Effector memory CD4-positive, alpha-beta T cell (primary cell): ENCODE measurements at places on chromosomes 5 and 9.
A peak's percentile ranks its signal among the peaks of the same experiment; 100 is the strongest.

DNA sequence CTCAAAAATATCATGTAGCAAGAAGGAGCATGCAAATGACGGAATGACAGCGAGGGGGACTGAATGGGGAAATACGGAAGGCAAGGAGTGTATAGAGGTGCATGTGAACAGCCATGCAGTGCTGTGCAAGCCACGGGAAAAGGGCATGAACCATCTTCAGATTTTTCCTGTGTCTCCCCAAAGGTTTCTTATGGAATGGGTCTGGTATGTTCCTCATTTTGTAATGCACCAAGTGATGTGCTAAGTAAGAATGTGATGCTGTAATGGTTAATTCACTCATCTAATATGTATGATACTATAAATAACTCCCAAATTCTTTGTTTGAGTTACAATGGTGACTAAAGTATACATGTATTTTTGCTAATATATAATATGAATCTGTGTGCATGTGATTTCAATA lies 99.0 kb upstream of the DAB2 start:
- H3K36me3 ChIP-seq: no peaks in the 10 kb centered on the region
- no peak for DNase-seq
- no peaks in the 10 kb centered on the region for H3K4me1 ChIP-seq
- no peak overlapping the region for H3K27ac ChIP-seq
- no peak overlapping the region for H3K4me3 ChIP-seq

- no peak overlapping the region for H3K27ac ChIP-seq
- H3K4me1 ChIP-seq: no peaks in the 10 kb centered on the region
- H3K36me3 ChIP-seq: no peaks in the 10 kb centered on the region
- H3K27me3 ChIP-seq: no peaks in the 10 kb centered on the region
These were observed 182.1 kb downstream of the TLE1 start for GRCh38 chr9:81506941-81507864.

- H3K27ac ChIP-seq: no peak overlapping the region
- H3K4me1 ChIP-seq: peaks cover 15% of the 10 kb centered on the region
- no peak overlapping the region for H3K4me3 ChIP-seq
These were observed 80.4 kb downstream of the RGS3 start for GRCh38 chr9:113543982-113544303.

DNA sequence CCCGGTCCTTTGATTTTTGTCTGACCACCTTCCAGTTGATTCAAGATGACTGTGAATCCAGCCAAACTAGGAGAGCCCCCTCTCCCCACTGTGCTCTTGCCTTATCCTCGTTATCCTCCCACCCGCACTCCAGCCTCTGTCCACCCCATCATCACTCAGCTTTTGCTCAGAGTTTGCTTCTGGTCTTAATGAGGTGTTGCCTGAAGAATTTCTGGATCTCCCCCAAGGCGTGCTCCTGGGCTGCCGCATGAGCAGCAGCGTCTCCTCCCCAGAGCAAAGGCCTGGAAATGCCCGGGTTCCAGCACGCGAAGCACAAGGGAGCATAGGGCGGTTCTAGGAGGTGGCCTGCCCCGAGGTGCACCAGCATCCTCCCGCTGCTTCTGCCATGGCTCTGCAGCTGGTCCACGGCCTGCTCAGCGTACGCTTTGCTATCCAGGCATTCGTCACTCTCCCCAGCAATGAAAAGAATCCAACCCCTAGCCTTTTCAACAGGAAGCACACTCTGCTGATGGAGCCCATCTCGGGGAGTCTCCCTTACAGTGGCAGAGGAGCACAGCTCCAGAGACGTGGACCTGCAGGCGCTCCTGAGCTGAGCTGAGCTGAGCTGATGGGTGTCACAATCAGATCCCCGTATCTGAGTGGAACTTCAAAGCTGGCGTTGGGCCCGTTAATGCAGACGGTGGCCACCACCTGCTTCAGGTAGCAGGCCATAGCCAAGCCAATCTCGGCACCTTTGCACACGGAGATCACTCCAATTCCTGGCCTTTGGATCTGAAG lies 50.7 kb downstream of the BAAT start:
- H3K27ac ChIP-seq: no peak overlapping the region
- no peak overlapping the region for H3K4me3 ChIP-seq
- no peak for DNase-seq

- no peaks in the 10 kb centered on the region for H3K27me3 ChIP-seq
- no peak overlapping the region for H3K4me3 ChIP-seq
- no peak for DNase-seq
- no peak overlapping the region for H3K27ac ChIP-seq
These were observed 19.7 kb downstream of the PTTG1 start for GRCh38 chr5:160441311-160441781.

DNA sequence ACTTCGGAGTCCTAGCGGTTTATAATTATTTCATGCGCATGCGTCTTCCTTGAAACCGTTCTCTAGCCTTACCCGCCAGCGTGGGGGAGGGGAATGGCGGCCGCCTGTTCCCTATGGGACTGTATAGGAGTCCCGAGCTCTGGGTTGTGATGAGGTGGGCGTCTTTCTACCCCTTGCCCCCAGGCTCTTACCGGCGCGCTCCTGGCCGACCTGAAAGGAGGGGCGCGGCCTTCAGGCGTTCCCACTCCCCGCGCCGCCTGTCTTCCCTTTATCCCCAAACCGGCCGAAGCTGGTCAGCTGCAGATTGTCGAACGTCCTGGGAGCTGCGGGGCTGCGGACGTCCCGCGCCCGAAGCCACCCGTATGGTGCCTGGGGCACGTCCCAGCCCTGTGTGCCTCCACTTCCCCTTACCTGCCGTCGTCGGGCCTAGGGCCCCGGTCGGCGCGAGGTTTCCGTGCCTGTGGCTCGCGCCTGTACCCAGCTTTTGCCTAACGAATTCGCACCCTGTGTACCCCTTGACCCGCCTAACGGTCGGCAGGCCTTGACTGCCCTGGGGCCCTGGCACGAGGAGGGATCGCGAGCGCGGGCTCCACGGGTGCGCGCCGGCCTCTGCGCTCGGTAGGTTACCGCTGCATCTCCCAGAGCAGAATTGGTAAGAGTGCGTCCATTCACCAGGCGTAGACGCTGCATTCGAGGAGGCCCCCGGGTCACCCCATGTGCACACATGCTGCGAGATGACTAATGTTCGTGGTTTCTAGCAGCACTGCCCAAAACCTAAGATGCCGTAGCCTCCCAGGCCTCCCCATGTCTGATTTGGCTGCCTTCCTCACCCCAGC lies 653 bp upstream of the HNRNPH1 start:
- peak overlapping the region; percentile 41 for H3K4me3 ChIP-seq
- H3K36me3 ChIP-seq: peaks cover 33% of the 10 kb centered on the region
- peaks cover 29% of the 10 kb centered on the region for H3K4me1 ChIP-seq
- H3K27me3 ChIP-seq: no peaks in the 10 kb centered on the region
- DNase-seq: peak; percentile 18

GRCh38 chr5:112686675-112687074 lies 51.0 kb upstream of the APC start:
- H3K36me3 ChIP-seq: no peaks in the 10 kb centered on the region

DNA sequence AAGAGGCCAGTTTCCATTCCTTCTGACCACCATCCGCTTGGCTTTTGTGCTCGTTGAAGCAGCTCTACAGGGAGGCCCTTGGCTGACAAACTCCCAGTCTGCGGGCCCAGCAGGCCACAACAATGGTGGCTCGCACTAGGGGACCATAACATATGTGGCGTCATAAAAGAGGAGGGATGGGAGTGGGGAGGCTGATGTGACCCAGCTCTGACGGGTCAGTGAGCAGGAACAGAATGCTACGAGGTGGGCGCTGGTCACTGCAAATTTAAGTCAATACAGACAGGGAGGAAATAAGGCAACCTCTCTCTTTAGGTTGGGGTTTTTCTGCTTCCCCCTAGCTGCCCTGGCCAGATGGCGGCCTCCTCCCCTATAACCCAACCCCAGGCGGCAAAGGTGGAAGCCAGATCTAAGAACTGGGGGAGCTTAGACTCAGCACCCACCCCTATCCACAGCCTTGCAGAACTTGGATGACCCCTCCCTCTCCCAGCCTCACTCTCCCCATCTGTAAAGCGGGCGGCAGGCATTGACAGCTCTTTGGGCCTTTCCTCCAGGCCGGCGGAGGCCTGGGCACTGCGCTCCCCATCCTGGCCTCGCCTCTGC lies 778 bp downstream of the FRRS1L start:
- no peaks in the 10 kb centered on the region for H3K36me3 ChIP-seq
- peaks cover 12% of the 10 kb centered on the region for H3K27me3 ChIP-seq
- no peak for DNase-seq
- H3K27ac ChIP-seq: no peak overlapping the region
- no peaks in the 10 kb centered on the region for H3K4me1 ChIP-seq

DNA sequence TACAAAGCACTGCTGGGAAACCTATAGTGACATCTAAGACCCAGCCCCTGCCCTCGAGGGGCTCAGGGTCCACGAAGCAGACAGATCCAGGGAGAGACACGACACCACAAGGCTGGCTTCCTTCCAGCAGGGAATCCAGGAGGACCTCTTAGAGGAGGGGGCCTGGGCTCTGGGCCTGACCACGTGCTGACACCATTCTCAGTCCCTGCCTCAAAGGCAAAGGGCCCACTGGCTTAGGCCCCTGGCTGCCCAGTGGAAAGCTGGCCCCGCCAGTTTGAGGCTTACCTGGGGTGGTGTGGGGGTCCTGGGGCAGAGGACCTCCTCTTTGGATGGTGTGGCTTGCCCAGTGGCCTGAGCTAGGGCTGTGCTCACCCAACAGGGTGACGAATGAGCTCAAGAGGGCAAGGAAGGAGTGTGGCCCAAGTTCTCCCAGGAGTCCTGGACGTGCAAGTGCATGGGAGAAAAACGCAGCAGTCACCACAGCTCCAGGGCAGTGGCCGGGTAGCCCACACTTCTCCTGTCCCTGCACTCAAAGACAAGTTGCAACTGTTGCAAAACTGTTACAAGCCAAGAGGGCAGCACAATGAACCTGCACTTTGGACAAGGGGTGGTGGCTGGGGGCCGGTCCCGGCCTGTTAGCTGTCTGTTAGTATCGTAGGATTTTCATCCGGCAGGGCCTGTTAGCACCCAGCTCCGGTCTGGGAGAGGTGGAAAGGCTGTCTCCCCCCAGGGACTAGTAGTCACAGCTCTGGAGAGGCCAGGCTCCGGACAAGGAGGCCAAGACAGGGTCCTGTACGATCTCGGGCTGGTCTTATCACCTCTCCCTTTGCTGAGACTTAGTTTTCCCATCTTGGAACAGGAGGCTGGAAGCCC lies 1.5 kb upstream of the SARDH start:
- no peaks in the 10 kb centered on the region for H3K27me3 ChIP-seq
- no peak overlapping the region for H3K27ac ChIP-seq
- H3K4me1 ChIP-seq: peaks cover 12% of the 10 kb centered on the region
- no peak overlapping the region for H3K4me3 ChIP-seq
- H3K36me3 ChIP-seq: no peaks in the 10 kb centered on the region
- DNase-seq: no peak

- H3K27ac ChIP-seq: no peak overlapping the region
- H3K36me3 ChIP-seq: no peaks in the 10 kb centered on the region
- H3K4me3 ChIP-seq: no peak overlapping the region
- H3K4me1 ChIP-seq: no peaks in the 10 kb centered on the region
- DNase-seq: no peak
- no peaks in the 10 kb centered on the region for H3K27me3 ChIP-seq
These were observed 222.3 kb downstream of the ARRDC3 start for GRCh38 chr5:91160714-91161285.

- no peaks in the 10 kb centered on the region for H3K27me3 ChIP-seq
- H3K4me1 ChIP-seq: no peaks in the 10 kb centered on the region
- no peak overlapping the region for H3K27ac ChIP-seq
- no peak overlapping the region for H3K4me3 ChIP-seq
These were observed 583.9 kb downstream of the SEMA5A start for GRCh38 chr5:8961956-8962355.

DNA sequence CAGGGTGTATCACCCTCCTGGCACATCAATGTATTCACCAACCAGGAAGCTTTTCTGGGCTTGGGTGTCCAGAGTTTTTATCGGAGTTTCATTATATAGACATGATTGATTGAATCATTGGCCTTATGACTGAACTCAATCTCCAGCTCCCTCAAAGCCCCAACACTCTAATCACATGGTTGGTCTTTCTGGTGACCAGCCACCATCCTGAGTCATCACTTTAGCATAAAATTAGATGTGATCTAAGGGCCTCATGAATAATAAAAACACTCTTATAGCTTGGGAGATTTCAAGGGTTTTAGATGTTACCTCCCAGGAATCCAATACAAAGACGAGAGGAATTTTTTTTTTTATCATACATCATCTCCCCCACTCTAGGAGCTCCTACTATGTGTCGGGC lies 7.7 kb upstream of the PBX3 start:
- H3K4me1 ChIP-seq: no peaks in the 10 kb centered on the region
- H3K27ac ChIP-seq: no peak overlapping the region
- H3K4me3 ChIP-seq: no peak overlapping the region
- DNase-seq: no peak

DNA sequence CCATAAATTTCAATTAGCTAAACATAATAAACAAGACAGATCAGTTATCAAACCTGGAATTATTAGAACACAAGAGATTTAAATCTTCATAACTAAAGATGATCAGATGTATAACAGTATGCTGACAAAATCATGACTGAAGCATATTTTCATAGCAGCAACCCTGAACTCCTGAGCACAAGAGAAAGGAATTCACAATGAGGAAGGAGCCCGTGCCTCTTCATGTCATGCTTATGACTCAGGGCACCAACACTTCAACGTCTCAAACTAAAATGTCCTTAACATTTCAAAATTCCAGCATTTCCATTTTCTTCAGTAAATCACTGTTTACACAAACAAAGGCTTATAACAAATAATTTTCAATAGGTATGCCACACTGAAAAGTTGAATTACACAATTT lies 6.7 kb downstream of the AP3B1 start:
- no peak for DNase-seq
- no peaks in the 10 kb centered on the region for H3K27me3 ChIP-seq
- no peaks in the 10 kb centered on the region for H3K36me3 ChIP-seq
- H3K4me3 ChIP-seq: no peak overlapping the region
- H3K4me1 ChIP-seq: peaks cover 5% of the 10 kb centered on the region

DNA sequence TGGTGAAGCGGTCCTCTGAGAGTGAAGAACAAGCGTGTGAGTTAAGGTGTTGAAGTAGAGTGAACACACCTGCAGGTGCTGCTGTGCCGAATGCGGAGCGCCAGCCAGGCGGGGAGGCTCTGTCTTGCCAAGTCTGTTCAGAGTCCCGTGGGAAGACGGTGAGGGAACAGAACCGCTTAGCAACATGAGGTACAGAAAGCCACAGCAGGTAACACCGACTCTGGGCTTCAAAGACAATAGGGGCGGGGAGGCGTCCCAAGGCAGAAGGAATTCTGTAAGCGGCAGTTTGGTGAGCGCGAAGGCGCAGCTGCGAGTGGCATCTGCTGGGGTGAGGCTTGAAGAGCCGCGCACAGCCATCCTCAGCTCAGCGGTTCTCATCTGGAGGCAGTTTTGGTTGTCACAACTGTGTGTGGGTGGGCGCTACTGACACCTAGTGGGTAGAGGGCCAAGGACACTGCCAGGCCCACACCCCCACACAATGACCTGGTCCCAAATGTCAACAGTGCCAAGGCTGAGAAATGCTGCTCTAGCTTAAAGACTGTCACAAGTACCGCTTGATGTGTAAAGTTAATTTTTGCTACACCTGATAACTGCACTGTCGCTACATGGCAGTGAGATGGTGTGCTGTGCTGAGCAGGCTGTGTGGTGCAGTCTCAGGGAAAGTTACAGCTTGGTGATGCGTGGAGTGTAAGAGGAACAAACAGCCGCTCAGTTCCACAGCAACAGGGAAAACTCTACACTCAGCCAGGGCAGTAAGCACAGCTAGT lies 67.4 kb upstream of the TBC1D9B start:
- no peak overlapping the region for H3K27ac ChIP-seq
- H3K27me3 ChIP-seq: no peaks in the 10 kb centered on the region
- no peaks in the 10 kb centered on the region for H3K36me3 ChIP-seq
- DNase-seq: no peak
- H3K4me1 ChIP-seq: no peaks in the 10 kb centered on the region
